ENCODE measurements at places on chromosomes 13 and 19.
A peak's percentile ranks its signal among the peaks of the same experiment; 100 is the strongest.

GRCh38 chr19:40262422-40262821 is 22.7 kb downstream of the AKT2 start:
- no peak for DNase-seq

- DNase-seq = no peak
Observed at GRCh38 chr13:28542804-28543203, 47.9 kb upstream of the FLT1 start.

DNA sequence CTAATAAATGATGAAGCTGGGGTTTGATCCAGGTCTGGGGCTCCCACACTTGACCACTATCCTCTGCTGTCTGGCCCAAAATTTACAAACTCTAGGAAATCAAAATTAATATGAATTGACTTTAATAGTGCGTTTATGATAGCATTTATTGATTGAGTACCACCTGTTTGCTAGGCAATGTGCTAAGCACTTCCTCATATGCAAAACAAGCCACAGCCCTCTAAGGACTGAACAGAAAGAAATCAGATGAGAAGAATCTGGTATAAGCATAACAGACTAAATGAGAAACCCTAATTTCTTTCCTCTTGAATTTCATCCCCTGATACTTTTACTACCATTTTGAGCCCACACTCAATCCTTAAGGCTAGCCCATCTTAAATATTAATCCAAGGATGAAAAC is 6.6 kb upstream of the MLNR start:
- DNase-seq = no peak

- no peak for DNase-seq
Observed at GRCh38 chr13:33752597-33752996, 65.4 kb upstream of the RFC3 start.

DNA sequence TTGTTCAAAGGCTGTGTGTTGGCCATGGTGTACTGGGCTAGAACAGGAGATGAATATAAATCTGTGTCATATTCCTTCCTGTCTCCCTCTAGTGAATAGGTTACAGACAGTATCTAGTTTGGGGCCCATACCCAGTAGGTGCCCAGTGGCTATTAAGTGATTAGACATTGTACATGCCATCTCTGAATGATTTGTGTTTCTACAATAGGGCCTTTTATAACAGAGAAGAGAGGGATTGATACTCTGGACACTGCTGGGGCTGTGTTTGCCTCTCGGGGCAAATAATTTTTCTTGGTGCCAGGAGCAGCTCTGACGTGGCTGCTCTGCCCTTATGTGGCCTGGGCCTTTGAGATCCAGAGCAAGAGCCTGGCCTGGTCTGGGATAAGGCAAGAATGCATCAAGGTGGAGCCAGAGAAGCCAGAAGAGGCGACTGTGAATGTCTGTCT is 403.1 kb downstream of the SPRY2 start:
- DNase-seq = peak; percentile 6

DNA sequence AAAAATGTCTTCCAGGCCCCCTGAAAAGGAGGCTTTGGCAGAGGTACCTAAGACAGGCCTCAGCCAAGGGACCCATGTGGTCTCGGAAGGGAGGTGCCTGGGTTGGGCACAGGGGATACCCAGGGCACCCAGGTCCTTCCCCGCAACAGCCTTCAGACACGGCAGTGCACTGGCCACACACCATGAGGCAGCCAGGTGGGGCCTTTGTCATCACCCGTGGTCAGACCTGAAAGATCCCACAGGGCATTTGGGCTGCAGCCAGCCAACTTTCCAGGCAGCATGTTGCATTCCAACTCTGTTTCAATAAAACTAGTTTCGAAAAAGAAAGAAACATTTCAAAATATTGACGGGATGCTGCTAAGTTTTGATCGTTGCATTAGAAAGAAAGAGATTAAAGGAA is 4.7 kb upstream of the TUBGCP3 start:
- DNase-seq = no peak

DNA sequence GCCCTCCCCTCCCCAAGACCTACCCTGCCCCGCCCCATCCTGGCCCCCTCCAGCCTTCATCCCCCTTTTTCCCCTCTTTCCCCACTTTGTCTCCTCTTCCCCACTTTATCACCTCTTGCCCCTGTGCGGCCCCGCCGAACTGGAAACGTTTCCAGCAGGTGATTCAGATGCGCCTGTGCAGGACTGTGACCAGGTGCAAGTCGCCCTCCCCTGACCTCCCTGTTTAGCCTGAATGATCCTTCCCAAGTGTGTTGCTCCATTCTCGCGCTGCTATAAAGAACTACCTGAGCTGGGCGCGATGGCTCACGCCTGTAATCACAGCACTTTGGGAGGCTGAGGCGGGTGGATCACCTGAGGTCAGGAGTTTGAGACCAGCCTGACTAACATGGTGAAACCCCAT is 25.9 kb downstream of the ZNF791 start:
- no peak for DNase-seq

- no peak for DNase-seq
Observed at GRCh38 chr13:100461309-100462030, 127.1 kb downstream of the GGACT start.

- no peak for DNase-seq
Observed at GRCh38 chr19:15508035-15508710, at the start of gene CYP4F22. Gene CYP4F22 (plus strand): TSS chr19:15508525. CDS start chr19:15525337, 16,812 bp downstream.

DNA sequence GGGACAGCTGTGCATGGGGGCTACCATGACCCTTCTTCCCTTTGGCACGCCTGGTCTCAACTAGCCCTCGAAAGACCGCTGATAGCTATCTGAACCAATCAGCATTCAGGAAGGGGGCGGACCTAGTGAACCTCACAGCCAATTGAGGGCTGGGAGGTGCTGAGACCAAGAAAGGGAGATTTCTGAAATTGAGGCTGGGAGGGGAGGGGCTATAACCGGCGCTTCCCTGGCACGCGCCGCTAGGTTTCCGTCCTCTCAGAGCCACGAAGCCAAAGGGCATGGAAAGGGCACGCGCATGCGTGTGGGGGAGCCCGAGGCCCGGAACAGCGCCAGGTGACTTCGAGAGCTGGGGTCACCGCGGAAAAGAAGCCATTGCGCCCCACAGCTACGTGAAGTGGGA is 4.2 kb upstream of the PAFAH1B3 start:
- DNase-seq = no peak

DNA sequence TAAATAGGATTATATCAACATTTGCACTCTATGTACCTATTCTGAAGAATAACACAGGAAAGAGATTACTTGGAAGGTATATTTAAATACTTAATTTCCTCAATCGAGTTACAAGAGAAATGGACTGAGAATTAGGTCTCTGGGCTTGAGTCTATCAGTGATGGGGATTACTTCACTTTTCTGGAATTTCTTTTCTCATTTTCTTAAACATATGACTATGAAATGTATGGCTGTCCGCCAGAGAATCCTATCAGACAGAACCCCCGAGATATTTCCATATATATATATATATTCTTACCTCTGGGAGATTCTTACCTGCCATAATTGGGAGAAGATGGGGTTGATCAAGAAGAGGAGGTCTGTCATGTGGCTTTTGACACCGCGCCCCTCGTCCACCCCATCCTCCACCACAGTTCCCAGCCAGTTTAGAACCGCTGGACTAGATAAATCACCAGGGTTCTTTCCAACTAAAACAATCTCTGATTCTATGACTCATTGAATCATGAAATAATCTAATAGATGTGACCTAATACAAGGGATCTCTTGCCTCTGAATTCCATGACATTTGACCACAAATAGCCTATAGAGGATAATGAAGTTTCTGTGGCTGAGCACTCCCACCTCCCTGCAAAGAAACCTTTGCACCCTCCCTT is 231.3 kb downstream of the TBC1D4 start:
- peak; percentile 86 for DNase-seq

DNA sequence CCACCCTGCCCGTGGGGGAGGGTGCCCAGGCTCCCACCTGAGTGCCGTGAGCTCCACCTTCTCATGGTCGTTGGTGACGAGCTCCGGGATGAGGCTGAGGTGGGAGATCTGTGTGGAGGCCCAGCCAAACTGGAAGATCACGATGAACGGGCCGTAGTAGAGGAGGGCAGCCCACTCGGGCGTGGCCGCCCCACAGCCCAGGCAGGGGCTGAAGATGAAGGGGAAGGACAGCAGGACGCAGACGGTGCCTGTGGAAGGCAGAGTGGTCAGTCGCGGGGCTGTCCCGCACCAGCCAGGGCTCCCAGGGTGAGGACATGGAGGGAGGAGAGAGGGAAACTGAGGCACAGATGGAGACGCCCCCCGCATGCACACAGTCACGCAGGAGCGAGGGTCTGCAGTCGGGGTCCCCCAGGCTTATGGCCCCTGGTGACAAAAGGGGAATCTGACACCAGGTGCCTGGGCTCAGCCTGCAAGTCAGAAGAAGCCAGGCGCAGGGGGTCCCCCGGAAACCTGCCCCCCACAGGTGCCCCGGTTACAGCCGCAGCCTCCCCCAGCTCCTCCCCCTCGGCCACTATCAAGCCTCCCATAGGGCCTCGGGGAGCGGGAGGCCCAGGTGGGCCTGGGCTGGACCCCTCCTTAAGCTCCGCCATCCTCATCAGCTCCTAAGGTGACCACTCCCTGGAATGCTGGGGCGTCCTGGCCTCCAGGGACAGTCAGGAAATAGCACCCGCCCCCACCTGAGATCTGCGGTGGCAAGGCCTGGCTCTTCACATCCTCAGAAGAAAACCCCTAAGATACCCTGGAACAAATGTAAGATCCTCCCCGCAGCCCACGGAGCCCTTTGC is 6.2 kb downstream of the MFSD12 start:
- DNase-seq = no peak

GRCh38 chr13:42398533-42398932 is 126.6 kb downstream of the AKAP11 start:
- no peak for DNase-seq

DNA sequence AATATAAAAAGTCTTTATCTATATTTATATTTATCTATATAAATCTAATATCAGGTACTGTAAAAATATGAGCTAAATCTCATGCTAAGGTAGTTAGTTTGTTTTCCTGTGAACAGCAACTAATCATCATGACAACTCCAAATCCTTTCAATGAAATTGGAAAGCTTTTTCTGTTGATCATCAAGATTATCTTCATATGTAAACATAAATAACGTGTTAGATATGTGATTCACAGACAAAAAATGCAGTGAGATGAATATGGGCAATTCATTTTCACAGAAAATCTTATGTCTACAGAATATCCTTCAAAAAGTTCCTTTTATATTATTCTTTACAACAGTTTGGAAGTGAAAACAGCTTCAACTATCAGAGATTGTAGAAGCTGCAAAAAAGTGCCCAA is 41.7 kb upstream of the EEF1AKMT1 start:
- peak; percentile 34 for DNase-seq

DNA sequence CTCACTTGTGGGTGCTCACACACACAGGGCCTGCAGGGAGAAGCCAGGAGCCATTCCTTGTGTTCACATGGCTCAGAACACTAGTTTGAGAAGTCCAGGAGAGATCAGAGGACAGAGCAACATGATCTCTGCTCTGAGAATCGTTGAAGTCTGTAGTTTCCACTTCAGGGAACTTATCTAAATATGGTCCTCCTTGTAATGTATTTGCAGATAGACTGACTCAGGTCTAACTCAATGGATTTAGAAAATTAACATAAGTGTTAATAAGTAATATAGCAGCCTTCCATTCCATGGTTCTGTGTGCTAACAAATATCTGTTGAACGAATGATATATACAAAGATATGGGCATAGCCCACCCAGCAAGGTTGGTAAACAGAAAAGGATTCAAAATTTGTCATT is 119.8 kb upstream of the STARD13 start:
- no peak for DNase-seq

- DNase-seq = no peak
Observed at GRCh38 chr19:17611462-17612244, 56.2 kb downstream of the COLGALT1 start.

DNA sequence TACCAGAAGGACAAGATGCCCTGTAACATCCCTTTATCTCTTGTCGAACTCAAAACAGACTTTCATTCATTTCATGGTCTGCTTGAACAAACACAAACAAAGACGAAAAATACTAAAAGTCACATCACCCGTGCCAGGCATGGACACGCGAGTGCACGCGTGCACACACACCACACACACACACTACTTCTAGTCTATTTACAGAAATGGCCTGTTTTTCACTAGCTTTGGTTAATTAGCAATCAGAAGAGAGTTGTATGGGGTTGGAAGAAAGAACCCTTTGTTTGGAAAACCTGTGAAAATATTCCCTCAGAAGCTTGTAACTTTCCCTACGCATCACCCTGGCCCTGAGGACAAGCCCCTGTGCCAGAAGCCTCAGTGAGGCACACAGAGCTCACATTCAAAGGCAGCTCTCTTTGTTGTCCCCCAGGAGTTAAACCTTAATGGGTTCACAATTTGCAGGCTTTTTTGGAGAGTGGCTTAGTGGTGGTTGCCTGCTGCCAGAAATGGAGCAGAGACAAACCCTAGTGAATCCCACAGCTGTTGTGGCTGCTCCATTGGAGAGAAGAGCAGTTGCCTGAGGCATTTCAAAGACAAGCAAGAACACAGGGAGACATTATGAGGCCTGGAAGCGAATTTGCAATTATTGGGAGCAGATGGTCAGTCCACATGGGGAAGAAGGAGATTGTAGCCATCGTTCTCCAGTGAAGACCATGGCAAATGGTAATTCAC is 55.9 kb downstream of the STARD13 start:
- DNase-seq = no peak

GRCh38 chr13:95233026-95233635 is 68.1 kb downstream of the ABCC4 start:
- no peak for DNase-seq

DNA sequence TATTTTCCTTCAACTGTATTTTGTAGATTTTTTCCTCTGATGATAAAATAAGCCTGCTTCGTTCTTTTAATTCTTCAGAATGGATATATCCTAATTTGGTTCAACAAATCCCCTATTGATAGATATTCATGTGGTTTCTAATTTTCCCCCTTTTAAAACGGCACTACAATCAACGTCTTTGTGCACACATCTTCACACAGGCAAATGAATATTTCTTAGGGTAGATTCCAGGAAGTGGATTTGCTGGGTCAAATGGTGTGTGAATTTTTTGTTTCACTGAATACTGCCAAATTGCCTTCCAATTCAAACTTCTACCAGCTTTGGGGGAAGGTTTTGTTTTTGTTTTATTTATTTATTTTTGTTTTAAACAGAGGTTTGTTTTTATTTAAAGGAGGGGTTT is 287.2 kb downstream of the FOXO1 start:
- DNase-seq = no peak
